Bronchial smooth muscle cell (primary cell): ENCODE measurements at places on chromosomes 1 and 21. TPM values are rescaled to one million over a fixed set of nuclear protein-coding genes. Genes with fewer than 3 reads are reported as not detected.

NDUFV3 gene
- 27.9 and 36.3 TPM in 2 replicates for total RNA-seq

C4BPA gene
- total RNA-seq, result under 0.01 TPM in 1 of 2 replicates, not detected in the other

PROX1 gene
- total RNA-seq, result under 0.01 and 0.26 TPM in 2 replicates

CD1E gene
- not detected in 2 replicates for total RNA-seq

CYP4X1 gene
- total RNA-seq, result not detected in 2 replicates

SPRR4 gene
- total RNA-seq, result not detected in 2 replicates

IVL gene
- not detected in 2 replicates for total RNA-seq

HSF2BP gene
- total RNA-seq, result 0.77 and 1.6 TPM in 2 replicates

KRTAP19-1 gene
- total RNA-seq, result not detected in 2 replicates

DENND1B gene
- 4.1 and 6.8 TPM in 2 replicates for total RNA-seq

ERICH3 gene
- under 0.01 TPM in 2 replicates for total RNA-seq

SAMD13 gene
- 0.94 and 1.1 TPM in 2 replicates for total RNA-seq

TTC3 gene
- total RNA-seq, result 162 and 289 TPM in 2 replicates

KCNE2 gene
- 0.16 TPM in 1 of 2 replicates, not detected in the other for total RNA-seq

UBE2U gene
- not detected in 2 replicates for total RNA-seq
